ENCODE measurements at places on chromosomes 13 and 19.

DNA sequence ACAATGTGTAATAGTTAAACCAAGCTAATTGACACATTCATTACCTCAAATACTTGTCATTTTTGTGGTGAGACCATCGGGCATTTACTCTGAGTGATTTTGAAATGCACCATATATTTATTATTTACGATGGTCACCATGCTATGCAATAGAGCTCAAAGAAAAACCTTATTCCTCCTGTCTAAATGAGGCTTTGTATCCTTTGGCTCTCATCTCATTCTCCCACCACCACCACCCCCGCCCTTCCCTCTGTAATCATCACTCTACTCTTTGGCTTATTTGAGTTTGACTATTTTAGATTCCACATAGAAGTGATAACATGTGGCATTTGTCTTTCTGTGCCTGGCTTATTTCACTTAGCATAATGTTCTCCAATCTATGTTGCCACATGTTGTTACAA lies 124.9 kb downstream of the CYSLTR2 start:
- DNase-seq, result no peak

GRCh38 chr19:31064491-31064890 lies 284.7 kb downstream of the TSHZ3 start:
- no peak for DNase-seq

DNA sequence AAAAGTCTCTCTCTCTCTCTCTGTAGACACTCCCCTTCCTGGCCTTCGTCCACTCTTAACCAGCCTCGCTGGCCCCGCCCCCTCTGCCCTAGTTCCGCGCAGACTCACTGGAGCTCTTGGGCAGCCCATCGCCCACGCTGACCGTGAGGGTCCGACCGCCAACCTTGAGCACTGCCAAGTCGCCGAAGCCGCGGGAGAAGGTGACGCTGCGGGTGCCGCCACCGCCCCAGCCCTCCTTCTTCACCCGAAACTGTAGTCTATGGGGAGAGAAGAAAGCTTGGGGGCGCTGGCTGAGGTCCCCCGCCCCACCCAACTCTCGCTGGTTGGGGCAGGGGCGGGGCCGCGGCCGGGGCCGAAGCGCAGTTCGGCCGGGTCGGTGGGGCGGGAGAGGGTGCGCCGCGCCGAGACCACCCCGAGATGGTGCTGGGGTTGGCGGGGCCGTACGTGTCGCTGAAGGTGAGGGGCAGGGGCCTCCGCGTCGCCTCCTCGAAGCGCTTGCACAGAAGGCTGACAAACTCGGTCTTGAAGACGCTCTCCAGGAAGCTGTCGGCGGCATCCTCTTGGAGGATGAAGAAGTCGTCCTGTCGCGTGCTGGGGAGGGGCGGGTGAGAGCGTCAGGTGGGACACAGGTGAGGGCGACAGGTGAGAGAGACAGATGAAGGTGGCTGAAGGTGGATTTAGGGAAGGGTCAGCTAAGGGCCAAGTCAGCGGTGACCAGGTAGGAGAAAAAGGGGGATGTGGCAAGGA lies 12.6 kb upstream of the ZNF414 start:
- DNase-seq, result no peak

DNA sequence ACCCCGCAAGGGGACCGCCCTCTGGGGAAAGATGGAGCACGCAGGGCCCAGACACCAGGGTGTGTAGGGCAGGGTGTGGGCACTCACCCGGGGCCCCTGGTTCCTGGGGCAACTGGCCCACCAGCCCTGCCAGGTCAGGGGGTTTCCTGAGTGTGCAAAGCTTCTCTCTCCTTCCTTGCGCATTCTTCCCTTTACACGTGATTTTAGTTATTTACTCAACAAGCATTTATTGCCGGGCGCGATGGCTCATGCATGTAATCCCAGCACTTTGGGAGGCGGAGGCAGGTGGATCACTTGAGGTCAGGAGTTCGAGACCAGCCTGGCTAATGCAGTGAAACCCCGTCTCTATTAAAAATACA lies 20.4 kb downstream of the PRR36 start:
- DNase-seq, result no peak

GRCh38 chr13:79458436-79458835 lies 22.5 kb upstream of the NDFIP2 start:
- DNase-seq, result no peak

GRCh38 chr13:66842766-66843165 lies 387.4 kb downstream of the PCDH9 start:
- DNase-seq, result no peak

DNA sequence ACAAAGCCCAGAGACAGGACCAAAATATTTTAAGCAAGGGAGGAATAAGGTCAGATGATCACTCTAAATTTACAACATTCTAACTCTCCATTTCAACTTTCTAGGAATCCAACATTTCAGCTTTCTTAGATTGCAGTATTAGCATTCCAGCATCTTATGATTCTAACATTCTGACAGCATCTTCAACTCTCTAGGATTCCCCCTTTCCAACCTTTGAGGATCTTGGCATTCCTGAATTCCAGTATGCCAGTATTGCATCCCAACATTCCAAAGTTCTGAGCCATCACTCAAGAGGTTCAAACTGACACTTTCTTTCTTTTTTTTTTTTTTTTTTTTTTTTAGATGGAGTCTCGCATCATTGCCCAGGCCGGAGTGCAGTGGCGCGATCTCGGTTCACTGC lies 13.8 kb downstream of the TGFB1 start:
- DNase-seq, result no peak

GRCh38 chr13:47661076-47661475 lies 340.0 kb downstream of the SUCLA2 start:
- no peak for DNase-seq

DNA sequence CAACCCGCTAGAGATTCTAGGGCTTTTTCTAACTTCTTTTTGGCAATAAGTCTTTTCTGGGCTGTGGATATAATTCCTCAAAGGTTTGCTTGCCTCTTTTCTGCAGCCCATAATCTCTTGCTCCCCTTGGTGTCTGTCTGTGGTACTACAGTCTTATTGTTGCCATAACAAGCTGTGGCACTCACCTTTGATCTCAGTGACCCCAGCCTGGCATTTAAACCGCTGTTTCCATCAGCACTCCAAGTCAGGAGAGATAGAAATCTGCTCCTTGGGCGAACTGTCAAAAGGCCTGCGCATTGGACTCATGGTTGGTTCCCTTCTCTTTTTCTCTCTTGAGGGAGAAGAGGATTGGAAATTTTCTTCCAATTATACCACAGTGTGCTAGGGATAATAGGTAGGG lies 14.5 kb upstream of the MPHOSPH8 start:
- DNase-seq, result peak; percentile 40

DNA sequence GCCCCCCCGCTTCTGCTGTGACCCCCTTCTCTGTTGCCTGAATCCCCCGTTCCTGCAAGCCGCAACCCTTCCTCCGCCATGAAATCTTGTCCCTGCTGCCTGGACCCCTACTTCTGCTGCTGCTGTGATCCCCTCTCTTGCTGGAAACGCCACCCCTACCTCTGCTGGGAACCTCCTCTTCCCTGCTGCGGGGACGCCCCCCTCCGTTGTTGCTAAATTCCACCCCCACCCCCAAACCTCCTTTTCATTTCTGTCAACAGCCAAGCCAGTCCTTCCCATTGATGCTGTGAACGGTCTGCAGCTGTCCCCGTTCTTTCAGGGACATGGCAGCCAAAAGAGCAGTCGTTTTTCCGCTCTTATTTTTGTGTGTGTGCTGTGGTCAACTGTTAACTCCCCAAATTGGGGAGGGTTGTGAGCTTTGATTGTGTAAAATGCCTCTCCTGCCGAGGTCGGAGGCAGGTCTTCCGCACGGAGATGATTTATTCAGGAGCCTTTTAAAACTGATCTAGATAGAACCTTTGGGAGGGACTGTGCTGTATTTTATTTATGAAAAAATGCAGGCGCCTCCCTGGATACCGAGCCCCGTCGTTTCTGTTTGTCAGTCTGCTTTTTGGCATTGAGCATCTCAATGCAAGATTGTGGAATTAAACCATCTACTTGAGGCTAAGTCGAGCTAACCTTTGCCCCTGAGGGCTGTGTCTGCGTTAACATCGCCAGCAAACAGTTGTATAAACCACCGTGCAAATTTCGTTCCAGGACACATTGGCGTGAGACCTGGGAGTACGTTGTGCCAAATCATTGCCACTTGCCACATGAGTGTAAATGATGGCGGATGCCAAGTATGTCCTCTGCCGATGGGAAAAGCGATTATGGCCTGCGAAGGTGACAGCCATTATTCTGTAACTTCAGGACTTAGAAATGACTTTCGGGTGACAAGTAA lies 27.9 kb upstream of the NDUFS7 start:
- DNase-seq, result peak; percentile 13

GRCh38 chr13:35485424-35485823 lies 8.9 kb upstream of the MAB21L1 start:
- no peak for DNase-seq

DNA sequence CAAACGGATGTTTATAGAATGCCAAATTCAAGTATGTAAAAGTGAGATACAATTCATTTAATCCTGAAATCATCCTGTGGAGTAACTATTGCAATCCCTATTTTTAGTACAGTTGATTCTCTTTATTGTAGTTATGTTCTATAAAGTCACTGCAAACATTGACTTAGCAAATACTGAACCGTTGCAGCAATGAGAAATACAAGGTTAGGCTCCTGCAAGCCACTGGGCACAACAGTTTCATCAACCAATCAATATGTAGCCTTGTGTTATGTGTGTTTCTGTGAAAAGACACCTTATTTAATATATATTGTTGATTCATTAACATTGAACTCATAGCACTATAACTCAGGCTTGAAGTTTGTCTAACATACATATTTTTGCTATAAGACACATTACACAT lies 174.4 kb downstream of the DCT start:
- DNase-seq, result no peak

DNA sequence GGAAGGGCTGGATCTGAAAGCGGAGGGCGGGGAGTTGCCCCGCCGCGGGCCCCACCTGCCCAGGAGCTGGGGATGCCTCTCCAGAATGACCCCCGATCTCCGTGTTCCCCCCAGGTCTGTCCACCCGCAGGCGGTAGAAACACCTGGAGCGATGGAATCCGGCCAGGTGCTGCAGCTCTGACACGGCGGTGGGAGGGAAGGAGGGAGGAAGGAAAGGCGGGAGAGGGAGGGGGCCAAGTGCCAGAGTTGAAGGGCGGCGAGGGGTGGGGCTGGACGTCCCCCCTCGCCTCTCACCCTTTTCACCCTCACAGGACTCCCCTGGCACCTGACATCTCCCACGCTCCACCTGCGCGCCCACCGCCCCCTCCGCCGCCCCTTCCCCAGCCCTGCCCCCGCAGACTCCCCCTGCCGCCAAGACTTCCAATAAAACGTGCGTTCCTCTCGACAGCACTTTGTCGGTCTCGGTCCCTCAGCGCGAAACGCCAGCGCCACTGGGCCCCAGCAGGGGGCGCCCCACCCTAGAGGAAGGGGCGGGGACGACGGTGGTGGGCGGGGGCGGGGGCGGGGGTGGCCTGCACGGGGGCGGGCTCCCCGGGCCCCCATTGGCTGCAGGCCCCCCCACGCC lies 337 bp upstream of the FXYD7 start:
- peak; percentile 81 for DNase-seq

DNA sequence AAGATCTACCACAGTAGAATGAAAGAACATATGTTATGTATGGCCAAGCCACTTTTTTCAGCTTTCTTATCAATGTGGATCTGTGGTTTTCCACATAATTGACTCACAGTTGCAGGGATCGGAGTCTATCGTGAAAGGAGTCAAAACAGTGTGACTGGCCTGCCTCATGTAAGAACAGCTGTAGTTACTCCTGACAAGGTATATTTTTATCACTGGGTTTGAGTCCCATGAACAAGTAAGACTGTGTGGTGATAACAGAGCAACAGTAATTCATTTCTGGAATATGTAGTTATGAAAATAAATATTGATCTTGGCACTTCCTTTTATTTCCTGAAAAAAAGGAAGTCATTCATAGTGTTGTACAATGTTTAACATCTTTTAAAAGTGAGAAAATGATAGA lies 416.6 kb downstream of the KLF12 start:
- peak; percentile 53 for DNase-seq

DNA sequence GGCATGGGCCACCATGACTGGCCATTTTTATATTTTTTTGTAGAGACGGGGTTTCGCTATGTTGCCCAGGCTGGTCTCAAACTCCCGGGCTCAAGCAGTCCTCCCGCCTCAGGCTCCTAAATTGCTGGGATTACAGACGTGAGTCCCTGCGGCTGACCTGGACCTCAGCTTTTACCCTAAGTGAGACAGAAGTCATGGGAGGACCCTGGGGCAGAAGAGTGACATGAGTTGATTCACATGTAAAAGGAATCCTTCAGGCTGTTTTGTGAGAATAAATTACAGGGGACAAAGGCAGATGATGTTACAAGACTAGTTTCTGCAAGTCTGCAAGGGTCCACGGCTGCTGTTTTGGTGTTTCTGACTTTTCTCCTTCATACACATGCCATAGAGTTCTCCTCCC lies 2.6 kb upstream of the BCAM start:
- DNase-seq, result no peak

- no peak for DNase-seq
Measured at GRCh38 chr13:75935805-75936204, 299.7 kb downstream of the LMO7 start.

GRCh38 chr19:50465000-50465399 lies 11.3 kb upstream of the EMC10 start:
- DNase-seq, result no peak

DNA sequence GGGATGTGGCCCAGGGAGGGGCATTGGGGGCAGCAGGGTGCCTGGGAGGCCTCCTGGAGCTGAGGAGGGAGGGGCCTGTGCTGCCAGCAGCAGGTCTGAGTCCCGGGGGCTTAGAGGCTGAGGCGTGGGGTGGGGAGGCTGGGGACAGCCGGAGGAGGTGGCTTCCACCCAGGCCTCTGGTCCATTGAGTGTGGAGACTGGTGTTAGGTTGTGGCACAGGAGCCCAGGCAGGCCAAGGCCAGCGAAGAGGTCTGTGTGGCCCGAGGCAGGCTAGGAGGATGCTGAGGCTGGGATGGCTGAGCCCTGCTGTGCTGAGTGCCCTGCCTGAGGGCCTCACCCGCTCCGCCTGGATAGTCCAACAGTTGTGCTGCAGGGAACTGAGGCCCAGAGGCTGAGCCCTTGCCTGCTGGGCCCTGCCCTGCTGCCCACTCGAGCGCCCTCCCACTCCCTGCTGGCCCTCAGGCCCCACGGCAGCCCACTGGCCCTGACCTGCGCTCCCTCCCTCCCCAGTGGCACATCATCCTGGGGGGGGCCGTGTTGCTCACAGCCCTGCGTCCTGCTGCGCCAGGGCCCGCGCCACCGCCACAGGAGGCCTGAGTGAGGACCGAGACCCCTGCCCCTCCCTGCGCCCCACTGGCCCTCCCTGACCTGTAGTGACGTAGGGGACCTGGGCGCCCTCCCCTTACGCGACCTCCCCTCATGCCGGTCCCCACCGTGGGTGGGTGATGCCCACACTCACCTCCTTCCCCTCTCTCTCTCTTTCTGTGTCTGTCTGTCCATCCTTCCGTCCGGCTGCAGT lies 4.9 kb upstream of the GARIN5A start:
- DNase-seq, result no peak

DNA sequence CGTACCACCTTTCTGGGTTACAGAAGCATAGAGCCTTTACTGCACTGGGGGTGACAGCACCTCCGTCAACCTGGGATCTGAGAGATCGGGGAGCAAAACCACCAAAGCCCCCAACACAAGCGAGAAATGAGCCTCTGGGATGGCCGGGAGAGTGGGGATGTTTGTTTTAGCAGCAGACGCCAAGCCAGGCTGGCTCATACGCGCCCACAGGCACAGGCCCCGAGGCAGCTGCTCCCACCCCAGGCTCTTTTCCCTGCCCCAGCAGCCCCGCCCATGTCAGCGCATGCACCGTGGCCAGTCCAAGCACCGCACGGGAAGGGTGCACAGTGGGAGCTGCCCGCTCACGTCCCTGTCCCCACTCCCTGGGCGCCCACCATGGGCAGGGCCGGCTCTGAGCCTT lies 8.5 kb downstream of the PIP5K1C start:
- no peak for DNase-seq
